K562 (cell line): ENCODE measurements at places on chromosomes 1 and 21. TPM values are rescaled to one million over a fixed set of nuclear protein-coding genes. Genes with fewer than 3 reads are reported as not detected.

The GLRX2 gene
- total RNA-seq = 64.2 and 69.5 TPM in 2 replicates

The RPE65 gene
- total RNA-seq = not detected in 2 replicates

The PROK1 gene
- not detected in 2 replicates for total RNA-seq

The LCE2A gene
- total RNA-seq = not detected in 2 replicates

DNA sequence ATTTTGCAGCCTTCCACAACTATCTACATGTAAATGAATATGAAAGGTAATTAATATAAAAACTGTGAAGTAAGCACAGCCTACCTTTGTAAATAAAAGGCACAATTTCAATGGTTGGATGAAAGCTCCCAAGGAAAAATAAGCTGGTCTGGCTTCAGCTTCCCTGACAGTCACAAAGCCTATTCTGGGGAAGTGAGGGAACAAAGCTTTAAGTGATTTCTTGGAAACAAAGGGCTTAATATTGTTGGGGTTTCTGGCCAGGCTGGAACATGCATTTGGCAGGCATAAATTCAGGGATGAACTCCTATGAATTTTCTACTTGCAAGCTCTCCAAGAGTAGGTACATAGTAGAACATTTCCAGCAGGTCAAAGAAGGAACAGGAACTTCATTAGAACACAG lies 17.3 kb downstream of the BCAS2 start:
- DNase-seq = no peak

GRCh38 chr1:189269011-189269410 lies 1208.7 kb downstream of the BRINP3 start:
- DNase-seq = peak; percentile 42

DNA sequence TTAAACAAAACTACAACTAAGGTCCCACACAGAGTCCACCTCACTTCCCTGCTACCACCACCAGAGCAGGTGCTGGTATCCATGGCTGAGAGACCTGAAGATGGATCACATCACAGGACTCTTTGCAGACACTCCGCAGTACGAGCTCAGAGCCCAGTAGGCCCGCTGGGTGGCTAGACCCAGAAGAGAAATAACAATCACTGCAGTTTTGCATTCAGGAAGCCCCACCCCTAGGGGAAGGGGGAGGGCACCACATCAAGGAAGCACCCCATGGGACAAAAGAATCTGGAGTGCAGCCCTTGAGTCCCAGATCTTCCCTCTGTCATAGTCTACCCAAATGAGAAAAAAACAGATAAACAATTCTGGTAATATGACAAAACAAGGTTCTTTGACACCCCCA lies 56.9 kb downstream of the ZNF648 start:
- DNase-seq = no peak

- no peak for DNase-seq
These were observed 11.1 kb downstream of the LEMD1 start for GRCh38 chr1:205410581-205411298.

DNA sequence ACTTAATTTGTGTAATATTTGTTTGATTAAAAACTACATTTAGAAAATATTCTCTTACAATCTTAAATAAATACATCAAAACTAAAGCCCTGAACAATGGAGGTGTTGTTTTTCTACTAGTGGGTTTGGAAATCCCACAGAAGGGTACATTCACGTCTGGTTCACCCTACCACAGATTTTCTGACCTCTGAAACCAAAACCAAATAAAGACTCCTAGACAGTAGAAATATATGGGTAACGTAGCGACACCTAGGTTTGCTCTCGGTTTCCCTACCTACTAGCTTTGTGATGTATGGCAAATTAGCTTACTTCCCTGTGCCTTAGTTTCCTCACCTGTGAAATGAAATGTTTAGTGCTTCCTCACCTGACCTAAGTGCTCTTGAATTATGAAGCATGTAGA lies 312.6 kb downstream of the DPYD start:
- no peak for DNase-seq

GRCh38 chr1:97123717-97124431 lies 402.3 kb downstream of the PTBP2 start:
- no peak for DNase-seq

- no peak for DNase-seq
These were observed 95.6 kb downstream of the RGS2 start for GRCh38 chr1:192904438-192904895.

DNA sequence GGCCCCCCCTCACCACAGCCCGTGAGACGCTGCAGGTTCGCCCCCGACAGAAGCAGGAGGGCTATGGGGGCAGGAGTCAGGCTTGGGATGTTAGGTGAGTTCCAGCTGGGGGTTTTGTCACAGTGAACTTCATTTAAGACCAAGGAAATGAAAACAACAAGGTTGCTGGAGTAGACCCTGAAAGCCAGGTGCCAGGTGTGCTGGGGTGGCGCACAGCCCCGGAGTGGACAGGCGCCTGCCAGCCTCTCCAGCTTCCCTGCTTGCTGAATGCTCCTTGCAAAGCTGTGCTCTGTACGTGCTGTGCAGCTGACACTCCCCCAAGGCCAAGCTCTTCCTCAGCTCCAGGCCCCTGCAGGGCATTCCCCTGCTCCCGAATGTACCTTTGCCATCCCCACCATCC lies 102.4 kb downstream of the PGBD5 start:
- DNase-seq = no peak

DNA sequence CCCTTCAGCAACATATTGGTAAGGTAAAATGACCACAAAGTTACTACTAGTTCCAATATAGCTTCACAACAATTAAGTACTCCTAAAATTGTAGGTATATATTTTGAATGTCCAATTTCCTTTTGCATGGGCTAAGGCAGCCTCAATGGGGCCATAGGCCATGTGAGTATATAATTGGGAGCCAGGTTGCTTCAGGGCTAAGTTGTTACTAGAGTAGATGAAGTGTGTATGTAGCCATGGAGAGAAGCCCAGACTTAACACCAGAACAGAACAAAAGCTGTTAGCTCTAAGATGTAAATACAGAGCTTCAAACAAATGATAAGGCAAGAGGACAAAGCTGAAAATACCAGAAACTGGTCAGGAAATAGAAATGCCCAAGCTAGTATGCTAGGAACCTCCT lies 16.2 kb downstream of the ITGB3BP start:
- DNase-seq = no peak
